Vagina (tissue), 2 donors: ENCODE measurements at places on chromosomes 1 and 21. TPM values are rescaled to one million over a fixed set of nuclear protein-coding genes. Genes with fewer than 3 reads are reported as not detected.

- DNase-seq: no peak
These were observed at the start of gene GPR61 for GRCh38 chr1:109539676-109540075. TSS of gene GPR61 (plus strand) at chr1:109539872. CDS start at chr1:109543023, 3,151 bp downstream.

- peak; percentile 52 for DNase-seq
These were observed 439.2 kb downstream of the MATN1 start for GRCh38 chr1:30284226-30284625.

DNA sequence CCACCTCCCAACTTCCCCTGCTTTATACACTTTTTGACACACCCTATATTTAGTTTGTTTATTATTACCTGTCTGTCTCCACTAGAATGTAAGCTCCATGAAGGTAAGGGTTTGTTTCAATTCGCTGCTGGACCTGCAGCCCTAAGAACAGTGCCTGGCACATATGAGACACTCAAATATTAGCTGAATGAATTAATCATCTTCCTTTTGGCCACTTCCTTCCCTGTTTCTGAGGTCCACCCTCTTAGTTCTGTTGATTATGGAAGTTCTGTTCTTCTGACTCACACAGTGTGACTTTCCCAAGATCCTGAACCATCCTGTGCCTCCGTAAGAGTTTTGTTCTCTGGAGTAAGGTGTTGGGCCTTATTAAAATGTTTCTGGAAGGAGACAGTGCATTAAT is 40.4 kb upstream of the GJA5 start:
- DNase-seq: no peak

DNA sequence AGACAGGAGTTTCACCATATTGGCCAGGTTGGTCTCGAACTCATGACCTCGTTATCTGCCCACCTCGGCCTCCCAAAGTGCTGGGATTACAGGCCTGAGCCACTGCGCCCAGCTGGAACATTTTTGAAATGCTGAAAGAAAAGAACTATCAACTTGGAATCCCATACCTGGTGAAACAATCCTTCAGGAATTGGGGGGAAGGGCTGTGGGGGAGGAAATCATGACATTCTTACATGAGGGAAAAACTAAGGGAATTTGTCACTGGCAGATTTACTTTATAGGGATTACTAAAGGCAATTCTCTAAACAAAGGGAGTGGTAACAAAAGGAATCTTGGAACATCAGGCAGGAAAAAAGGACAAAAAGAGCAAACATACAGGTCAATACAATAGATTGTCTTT is 25.8 kb downstream of the NDUFS5 start:
- DNase-seq: no peak

- no peak for DNase-seq
These were observed 20.2 kb upstream of the LRRC3 start for GRCh38 chr21:44434936-44435635.

DNA sequence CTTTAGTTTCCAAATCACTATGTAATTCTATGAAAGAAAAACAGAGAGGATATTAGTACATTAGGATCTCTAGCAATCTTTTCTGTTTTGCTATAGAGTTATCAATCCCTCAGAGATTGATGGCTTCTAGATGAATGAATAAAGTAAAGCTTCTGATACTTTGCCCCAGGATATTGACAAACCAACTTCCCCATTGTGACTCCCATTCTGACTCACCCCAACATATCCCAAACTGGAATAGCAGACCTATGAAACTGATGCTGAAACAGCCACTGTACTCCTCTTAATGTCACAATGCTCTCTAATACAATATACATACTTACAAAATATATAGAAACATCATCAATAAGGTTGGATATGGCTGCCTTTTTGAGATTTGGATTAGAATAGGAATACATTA is 442.1 kb upstream of the NR5A2 start:
- DNase-seq: no peak

GRCh38 chr1:21297975-21298374 is 7.7 kb upstream of the ECE1 start:
- no peak for DNase-seq

GRCh38 chr1:168467452-168467851 is 76.3 kb downstream of the XCL2 start:
- no peak for DNase-seq

DNA sequence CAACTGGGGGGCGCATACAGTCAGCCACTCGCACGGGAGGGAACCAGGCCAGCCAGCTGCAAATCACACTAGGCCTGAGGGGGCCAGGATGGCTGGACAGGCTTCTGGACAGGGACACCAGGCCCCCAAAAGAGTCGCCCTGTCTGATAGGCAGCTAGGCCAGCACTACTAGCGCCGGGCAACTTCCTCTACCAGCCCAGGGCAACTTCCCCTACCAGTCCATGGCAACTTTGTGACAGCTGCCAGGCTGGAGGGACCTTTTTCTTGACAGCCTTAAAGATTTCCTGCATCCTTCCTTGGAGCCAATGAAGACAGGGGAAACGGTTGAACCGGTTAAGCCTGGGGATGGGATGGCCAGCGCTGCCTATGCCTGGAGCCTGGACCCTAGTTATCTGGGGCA is 5.1 kb downstream of the IFFO2 start:
- DNase-seq: no peak

GRCh38 chr21:45110873-45111624 is 36.7 kb downstream of the ADARB1 start:
- no peak for DNase-seq

Gene TINAGL1
- total RNA-seq: 142 TPM

Gene LCE2C
- total RNA-seq: not detected

Gene CHD5
- total RNA-seq: 2.0 TPM
